Activated T-helper 1 cell treated with anti-CD3 and anti-CD28 coated beads, Interleukin-2, amount 50 U/mL, for 16 hours (primary cell): ENCODE measurements at places on chromosomes 1 and 21.

DNA sequence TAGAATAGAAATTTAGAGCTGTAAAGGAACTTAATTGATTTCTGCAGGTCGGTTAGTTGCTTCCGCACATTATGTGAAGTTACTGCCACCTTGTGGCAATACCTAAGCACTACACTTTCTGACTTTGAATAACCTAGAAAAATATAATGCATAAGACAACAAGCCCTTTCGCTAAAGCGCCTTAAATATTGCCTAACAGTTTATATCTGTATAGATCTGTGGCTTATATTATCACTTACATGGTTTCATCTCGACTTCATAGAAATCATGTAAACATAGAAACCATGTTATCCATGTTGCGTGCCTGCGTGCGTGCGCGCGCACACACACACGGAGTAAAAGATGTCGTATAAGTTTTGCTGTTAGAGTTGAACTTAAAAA lies 10.9 kb upstream of the IFI16 start:
- DNase-seq, result no peak

GRCh38 chr1:204341380-204341779 lies 18.3 kb downstream of the PLEKHA6 start:
- no peak for DNase-seq

DNA sequence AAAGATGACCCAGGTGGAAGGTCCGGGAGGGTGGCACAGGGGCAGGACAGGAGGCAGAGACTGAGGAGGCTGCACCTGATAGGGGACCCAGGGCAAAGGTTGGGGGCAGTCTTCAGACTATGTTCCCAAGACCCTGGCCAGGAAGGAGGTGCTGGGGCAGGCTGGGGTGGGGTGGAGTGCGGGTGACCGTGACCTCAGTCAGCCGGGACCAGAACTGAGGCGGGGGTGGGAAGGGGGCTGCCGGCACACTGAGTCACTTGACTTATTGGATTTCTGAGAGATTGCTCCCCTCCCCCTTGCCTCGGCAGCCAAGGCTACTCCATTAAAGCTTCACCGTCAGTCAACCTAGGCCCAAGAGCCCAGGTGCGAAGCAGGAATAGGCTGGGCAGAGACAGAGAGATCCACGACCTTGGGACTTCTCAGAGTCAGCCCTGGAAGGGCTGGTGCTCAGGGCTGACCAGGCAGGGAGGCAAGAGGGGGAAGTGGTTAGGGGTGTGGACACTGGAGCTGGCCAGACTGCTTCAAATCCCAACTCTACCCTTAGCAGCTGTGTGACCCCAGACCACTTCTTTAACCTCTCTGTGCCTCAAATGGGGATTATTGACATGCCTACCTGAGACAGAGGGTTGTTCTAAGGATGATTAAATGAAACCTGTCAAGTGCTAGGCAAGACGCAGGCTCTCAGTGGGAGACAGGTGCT lies 47.9 kb upstream of the LAPTM5 start:
- DNase-seq, result no peak

DNA sequence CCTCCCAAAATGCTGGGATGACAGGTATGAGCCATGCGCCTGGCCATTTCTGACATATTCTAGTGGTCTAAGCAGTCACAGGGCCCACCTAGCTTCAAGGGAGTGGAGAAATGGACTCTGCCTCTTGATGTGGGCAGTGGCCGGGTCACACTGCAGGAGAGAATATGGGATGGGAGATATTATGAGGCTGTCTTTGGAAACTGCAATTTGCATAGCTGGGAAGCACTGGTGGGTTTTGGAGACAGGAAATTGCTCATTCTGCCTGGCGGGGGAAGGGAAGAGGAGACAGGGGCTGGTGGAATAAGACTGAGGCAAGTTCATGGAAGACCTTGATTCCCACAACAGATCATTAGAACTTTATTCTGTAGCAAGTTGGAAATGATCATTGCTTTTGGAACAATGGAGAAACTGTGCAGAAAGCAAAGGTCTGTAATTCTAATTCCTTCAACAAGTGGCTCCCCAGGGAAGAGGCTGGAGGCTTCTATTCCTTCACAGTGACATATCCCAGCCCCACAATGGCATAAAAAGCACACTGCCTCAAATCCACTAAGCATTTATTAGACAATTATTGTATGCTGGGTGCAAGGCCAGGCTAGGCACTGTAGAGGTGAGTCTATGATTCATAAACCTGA lies 10.5 kb downstream of the NCMAP start:
- DNase-seq, result no peak

GRCh38 chr1:245483247-245483646 lies 328.5 kb downstream of the KIF26B start:
- no peak for DNase-seq

DNA sequence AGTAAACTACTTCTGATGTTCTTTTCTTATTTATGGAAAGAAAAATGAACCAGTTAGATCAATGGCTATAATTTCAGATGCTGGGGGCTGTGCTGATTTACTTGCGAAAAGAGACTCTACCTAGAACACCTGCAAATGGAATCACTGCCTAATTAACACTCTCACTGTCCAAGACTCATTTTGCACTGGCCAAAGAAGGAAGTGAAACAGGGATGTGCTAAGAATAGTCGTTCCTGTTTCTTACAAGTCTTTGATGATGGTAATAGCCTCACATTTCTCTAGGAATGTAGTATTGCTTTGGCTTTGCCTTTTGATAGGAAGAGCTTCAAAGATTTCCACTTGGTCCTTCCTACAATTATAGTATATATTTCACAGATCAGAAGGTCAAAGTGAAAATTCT lies 12.7 kb upstream of the TSNAX start:
- no peak for DNase-seq

DNA sequence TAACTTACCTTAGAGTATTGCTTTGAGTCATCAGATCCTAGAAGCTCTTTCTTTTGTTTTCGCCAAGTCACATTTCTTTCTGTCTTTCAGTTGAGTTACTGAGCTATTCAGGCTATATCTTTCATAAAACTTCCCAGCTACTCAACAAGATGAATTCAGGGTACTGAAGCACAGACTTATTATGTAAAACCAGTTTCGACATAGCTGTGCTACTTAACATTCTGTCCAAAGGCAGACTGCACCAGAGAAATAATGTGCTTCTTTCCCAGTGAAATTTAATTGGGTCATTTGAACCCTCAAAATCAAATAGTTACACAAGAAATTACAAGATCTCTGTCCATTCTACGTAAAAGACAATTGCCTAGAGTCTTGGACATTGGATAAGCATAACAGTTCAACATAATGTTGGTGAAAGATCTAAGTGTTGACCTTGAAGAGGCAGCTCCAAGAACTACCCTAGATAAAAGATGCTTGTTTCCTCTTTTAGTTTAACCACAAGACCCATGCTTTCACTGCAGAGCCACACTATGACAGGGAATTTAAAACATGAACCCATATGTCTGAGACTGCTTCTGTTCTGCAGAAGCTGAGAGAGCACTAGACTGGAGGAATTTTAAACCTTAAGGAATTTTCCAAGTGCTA lies 163.2 kb downstream of the LRRC40 start:
- DNase-seq, result no peak

DNA sequence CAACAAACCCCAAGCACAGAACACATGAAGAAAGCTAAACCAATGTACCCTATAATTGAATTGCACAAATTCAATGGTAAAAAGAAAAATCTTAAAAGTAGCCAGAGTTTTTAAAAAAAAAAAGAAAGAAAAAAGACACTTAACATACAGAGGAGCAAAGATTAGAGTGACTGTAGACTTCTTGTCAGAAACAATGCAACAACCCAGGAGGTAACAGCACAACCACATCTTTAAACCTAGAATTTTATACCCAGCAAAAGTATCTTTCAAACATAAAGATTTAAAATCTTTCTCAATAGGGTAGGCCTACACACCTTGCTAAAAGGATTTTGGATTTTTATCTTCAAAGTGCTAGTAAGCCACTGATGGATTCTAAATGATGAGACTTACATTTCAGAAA lies 64.4 kb downstream of the PHTF1 start:
- DNase-seq, result no peak

DNA sequence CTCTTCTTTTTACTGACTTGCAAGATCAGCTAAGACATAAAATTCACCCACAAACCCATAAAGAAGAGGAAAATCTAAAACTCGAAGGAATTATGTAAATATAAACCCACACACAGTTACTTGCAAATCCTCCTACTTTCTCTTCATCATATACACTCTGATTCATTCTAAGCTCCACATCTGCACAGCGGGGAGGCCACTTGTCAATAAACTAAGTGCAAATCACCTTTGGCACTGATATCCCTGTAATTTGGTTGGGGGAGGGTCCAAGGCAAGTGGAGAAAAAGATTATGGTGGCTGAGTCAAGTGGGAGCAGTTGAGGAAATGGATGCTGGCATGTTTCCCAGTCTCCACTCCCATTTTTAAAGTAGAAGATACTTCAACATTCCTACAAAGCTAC lies 596.5 kb downstream of the MATN1 start:
- no peak for DNase-seq

DNA sequence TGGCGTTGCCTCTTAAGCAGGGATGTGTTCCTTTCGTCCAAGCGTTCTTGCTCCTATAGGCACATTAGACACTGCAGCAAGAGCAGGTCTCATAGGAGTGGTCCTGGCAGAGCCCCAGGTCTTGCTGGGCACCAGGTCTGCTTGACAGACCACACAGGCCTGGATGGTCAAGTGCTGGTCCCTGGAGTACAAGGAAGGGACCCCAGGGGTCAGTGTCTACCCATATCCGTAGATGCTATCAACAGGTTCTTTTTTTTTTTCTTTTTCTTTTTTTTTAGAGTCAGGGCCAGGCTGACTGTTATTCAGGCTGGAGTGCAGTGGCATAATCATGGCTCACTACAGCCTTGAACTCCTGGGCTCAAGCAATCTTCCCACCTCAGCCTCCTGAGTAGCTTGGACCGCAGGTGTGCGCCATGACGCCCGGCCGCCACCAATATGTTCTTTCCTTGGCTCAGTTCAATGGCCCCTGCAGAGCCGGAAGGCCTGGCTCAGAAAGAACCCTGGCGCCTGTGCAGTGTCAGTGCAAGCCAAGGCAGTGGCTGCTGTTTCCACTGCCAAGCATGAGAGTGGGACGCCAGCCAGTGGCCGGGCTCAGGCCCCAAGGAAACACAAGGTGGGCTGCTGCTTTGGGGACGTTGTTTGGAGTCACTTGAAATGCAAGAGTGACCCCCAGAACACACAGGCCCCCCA lies 10.0 kb upstream of the TNFRSF8 start:
- DNase-seq, result no peak

DNA sequence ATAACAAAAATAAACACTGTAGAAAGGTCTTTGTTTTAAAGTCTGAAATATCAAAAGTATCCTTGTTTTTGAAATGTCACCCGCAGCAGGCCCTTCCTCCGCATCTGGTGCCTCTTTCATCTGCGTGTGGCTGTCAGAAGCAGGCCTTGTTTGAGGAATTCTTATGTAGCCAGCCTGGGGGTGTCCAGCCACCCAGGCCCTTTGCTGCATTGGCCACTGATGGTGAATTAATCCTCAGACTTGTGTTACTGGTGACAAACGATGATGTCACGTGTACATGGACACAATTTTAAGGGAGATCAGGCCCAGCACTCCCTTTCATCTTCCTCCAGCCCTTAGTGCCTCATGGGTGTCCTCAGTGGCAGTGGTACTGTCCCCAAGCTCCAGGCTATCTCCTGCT lies 208.0 kb upstream of the GALNT2 start:
- no peak for DNase-seq

GRCh38 chr21:37208741-37209225 lies 58.4 kb downstream of the VPS26C start:
- DNase-seq, result no peak

DNA sequence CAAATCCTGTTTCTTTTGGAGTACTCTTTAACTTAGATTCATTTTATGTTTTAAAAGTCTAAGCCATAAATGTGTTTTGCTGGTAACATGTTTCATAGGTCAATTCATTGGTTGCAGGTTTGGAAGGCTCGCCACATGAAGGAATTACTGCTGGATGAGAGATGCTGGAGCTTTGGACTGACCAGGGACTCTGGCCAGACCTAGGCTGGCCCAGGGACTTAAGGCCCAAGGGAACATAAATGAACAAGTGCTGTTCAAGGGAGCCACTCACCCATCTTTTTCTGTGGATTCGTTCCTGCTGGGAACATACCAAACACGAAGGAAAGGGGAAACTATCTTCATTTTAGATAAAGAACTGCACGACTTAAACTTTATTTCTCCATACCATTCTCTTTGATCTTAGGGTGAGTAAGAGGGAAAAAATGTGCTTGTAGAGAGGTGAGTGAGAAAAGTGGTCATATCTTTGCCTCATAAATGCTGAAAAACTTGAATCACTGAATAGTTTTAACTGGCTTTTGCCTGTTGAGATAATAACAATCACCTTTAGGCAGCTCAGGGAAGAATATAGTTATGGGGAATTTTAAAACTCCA lies 15.3 kb upstream of the SHCBP1L start:
- DNase-seq, result no peak

DNA sequence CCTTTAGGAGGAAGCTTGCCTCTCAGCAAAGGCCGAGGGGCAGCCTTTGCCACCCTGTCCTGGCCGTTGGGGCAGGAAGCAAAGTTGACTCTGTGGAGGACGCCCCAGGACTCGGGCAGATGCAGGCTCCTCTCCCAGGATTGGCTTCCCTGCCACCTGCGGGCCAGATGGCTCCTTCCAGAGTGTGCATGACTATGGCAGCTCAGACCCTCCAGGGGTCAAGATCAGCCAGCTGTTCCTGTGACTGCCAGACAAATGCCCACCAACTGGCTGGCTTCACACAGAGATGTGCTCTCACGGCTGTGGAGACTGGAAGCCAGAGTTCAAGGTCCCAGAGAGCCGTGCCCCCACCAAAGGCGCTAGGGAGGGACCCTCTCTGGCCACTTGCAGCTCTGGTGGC lies 87.0 kb upstream of the VAMP3 start:
- no peak for DNase-seq

DNA sequence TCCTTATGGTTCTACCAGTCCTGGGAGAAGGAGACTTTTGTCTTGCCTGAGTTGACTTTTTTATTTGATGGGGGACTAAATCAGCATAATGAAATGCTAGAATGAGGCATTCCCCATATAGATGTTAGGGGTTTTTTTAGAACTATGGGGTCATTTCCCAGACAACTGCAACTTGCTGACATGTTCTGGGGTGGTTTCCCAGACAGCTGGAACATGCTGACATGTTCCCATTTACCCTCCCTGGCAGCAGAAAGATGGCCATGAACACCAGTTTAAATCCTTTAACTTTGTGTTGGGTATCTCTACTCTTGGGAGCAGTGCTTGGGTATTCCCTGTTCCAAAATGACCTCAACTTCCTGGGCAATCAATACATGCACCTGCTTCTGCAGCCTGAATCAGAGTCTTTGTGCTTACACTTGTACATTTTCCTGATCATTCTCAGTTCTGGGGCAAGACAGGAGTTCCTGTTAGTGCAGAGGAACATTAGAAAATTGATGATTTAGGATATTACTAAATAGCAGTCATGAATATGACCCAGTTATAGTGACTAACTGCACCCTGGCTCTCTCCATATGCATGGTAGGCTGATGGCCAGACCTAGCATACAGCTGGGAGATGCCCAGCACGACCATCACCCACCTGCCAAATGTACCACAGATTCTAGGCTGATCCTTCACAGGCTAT lies 75.4 kb upstream of the CD5L start:
- DNase-seq, result no peak

DNA sequence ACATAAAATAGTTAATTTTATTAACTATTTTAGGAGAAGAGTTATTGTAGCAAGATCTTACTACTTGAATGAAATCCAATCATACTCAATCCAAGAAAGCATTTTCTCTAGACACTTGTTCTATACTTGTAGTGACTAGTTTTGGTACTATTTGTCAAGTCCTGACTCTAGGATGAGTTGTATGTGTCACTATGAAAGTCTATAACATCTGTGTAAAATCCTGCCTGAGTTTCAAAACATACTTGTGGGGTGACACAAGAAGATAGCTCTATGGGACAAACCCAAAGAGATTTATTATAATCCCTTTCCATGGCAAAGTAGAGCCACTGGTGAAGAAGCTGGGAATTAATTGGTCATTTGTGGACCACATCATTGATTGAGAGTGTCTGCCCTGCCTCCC lies 1042.2 kb upstream of the ADGRL4 start:
- no peak for DNase-seq
